ENCODE measurements at places on chromosomes 6 and 20.

GRCh38 chr20:38537176-38537575 lies 43.8 kb upstream of the ADIG start:
- DNase-seq, result no peak

DNA sequence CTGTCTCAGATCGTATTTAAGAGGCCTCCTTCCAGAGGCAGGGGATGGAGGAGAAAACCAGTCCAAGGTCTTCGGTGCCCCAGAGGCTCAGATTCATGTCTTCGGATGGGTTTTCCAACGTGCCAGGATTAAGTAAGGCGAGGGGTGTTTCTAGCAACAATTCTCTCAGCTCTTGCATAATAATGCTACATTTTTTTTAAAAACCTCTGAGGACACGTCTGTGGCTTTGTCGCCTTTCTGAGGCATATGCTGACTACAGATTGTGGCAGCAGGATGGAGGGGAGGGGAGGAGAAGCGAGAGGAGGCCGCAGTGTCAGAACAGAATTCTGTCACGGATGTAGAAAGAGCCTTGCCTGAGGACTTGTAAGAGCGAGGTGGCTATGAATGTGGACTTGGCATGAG lies 17.7 kb upstream of the CCDC167 start:
- DNase-seq, result peak; percentile 55

DNA sequence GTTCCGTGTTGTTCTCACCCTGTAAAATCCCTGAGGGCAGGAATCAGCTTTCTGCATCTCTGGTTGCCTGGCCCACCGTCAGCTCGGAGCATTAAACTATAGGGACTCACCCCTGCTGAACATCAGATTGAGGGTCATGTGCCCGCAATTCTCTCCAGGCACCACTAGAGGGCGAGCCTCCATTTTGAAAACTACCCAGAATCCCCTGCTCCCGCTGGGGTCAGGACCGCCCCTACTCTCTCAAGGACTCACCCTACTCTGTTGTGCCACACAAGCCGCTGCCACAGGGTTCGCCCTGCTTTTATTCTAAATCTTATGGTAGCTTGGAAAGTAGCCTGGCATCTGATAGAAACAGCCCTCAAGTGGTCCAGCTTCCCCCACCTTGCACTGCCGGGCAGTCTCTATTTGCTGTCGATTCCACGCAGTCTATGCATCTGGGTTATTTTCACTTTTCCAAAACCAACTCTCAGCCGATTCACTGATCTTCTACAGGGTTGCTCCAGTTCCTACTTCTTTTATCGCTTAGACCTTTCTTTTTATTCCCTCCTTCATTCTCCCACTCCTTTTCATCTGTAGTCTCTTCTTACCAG lies 244.1 kb upstream of the QKI start:
- no peak for DNase-seq

GRCh38 chr6:11496152-11497060 lies 41.1 kb upstream of the TMEM170B start:
- DNase-seq, result peak; percentile 34

DNA sequence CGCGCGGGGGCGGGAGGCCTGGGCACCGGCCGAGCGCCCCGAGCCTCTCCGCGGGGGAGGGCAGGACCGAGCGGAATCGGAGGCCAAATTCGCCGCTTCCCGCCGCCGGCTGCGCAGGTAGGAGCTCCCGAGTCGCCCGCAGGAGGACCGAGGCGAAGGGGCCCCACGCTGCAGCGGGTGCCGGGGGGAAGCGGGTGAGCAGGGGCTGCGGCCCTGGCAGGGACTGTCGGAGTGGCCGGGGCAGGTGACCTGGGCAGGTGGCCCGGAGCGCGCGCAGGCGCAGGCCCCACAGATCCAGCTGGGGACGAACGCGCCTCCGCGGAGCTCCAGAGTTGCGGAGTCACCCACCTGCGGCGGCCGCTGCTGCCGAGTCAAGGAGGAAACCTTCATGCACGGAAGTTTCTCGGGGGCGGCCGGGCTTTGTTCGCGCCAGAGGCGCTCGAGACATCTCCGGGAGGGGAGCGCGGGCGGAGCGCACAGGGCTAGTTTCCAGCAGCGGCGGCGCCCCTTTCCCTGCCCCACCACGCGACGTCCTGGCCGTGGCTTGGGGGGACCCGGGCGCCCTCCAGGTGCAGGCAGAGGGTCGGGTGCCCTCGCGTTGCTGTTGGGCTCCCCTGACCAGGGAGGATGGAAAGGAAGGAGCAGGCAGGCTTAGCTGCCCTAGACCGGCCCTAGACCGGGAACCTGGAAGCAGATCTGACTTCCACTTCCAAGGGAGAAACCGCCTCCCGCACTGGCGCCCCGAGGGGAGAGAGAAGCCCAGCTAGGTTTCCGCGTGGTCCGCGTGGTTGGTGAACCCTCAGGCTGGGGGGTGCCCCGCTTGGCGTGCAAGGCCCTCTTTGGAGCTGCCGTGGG lies 590 bp downstream of the SLCO4A1 start:
- DNase-seq, result no peak

- DNase-seq, result no peak
Observed at GRCh38 chr20:50541606-50542041, 31.4 kb downstream of the PTPN1 start.

DNA sequence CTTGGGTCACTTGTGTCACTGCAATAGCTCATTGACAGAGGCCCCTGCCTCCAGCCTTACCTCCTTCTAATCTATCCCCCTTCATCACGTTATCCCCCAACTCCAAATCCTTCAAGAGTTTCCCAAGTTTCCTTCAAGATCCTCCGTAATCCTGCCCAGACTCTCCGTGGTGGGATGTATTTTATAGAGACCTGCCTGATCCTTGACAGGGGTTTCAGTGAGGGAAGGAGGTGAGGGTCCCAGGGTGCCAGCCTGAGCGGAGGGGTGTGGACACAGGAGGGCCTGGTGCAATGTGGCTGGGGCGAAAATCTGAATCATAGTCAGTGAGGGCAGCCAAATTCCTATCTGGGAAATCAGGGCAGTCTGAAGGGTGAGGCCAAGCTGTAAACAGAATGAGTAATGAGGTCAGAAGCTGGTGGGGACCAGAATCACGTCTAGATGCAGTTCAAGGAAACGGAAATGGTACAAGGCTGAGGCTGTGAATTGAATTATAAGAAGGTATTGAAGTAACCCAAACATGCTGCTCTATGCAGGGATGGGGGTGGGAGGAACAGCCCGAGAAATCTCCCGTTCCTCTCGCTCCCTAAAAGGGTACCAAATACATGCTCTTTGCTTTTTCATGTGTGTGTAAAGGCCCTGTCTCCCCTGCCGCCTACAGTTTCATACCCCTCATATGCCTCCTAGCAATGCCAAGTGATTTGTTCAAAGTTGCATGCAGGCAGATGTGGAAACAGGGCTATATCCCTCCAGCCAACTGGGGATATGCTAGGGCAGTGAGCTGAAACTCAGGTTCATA lies 35.4 kb upstream of the PIM1 start:
- DNase-seq, result no peak

GRCh38 chr20:38434301-38434741 lies 807 bp downstream of the SNHG17 start:
- DNase-seq, result no peak

DNA sequence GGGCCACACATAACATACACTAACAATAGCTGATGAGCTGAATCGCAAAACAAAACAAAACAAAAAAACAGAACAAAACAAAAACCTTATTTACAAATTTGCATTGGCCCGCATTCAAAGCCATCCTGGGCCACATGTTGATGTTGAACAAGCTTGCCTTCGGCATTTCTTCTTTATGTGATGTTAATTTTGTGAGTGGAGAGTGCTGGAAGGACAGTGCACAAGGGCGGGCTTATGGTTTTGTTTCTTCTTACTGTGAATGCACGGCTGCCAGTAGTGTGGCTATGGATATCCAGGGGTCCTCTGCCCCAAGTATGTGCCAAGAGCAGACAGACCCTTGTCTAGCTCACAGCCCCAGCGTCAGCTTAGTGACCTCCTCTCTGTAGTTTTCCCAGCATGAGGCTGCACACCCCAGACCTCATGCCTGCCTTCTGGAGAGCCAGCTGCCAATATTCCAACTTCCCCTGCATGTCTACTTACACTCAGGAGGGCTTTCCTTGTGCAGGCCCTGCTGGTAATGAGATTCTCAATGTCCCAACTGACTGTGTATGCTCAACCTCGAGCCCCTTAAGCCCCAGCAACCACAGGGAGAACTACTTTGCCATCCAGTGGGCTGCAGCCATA lies 24.9 kb downstream of the ZNF292 start:
- DNase-seq, result no peak

- no peak for DNase-seq
Observed at GRCh38 chr6:17905611-17906592, 81.5 kb downstream of the KIF13A start.

DNA sequence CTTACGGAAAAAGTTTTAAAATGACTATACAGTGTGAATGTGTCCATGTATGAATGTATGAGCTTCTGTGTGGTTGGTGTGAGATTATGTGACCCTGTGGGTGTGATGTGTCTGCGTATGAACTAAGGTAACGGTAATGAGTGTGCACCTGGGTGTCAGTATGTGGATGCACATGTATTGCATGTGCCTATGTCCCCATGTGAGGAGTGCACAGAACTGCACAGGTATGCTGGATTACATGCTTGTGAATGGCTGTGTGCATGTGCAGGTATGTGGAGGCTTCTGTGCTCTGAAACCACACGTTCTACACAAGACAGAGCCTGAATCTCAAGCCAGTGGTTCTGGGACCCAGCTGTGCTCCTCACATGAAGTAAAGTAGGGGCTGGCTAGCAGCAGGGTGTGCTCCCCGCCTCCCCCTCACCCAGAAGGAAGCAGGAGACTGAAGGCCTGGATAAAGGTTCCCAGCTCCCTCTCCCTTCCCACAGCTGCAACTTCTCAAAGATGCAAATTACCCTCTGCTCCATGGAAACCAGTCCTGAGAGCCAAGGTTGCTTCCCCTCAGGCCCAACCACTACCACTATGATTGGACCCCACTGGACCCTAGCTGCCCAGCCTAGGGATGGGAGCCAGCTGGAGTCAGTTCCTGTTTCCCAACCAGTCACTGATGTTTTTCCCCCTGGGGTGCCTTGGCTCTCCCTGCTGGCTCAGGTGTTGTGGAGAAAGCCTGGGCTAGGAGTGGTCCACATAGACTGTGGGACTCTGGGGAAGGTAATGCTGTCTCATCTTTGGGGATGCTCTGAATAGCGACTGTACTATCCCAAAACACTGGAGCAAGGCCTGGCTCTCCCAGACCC lies 24.8 kb upstream of the SPDEF start:
- no peak for DNase-seq

- DNase-seq, result no peak
Observed at GRCh38 chr6:31354864-31355582, 2.0 kb downstream of the HLA-B start.

GRCh38 chr6:53302678-53303360 lies 45.9 kb downstream of the ELOVL5 start:
- DNase-seq, result no peak

DNA sequence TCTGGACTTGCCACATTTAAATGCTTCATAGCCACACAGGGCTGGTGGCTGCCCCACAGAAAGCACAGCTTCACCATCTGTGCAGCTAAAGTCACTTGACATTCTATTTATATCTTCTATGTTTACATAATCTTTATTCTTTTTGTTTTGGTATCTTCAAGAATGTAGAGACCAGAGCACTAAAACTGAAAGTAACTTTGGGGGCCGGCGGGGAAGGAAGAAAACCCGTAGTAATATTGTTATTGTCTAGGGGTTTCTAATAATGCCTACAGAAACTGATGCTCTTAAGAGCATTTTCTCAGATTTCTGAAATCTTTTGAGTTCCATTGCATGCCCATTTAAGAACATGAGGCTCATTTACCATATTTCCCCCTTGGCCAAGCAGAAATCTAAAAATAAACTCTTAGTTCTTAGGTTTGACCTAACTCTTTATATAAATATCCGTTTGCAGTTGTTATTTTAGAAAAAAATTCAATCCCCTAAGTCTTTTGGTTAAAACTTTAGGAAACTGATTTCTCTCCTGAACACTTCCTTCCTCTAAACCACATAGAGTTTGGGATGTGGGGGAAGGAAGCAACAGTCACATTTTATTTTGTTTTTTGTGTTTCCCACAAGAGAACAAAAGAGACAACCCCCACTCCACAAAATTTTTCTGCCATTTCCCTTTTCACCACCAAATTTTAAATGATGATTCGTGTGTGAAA lies 207.6 kb downstream of the OGFRL1 start:
- no peak for DNase-seq

DNA sequence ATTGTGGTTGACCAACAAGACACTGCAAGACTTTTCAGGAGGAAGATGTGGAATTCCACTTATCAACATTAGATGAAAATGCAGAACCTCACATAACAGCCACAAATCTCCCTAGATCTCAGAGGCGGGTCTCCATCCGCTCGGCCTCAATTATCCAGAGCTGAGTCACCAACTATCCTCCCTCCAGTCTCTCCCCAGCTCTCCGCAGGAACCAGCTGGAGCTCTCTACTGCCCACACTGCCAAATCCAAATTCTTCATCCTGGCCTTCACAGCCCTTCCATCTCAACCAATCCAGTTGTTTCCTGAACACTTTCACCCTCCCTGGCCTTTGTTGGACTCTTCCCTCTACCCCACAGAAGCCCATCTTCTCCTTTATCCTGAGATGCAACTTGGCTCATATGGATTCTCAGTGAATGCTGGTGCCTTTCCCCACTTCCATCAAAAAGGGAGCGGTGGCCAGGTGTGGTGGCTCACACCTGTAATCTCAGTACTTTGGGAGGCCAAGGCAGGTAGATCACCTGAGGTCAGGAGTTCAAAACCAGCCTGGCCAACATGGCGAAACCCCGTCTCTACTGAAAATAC lies 3.5 kb upstream of the TGIF2 start:
- DNase-seq, result no peak

DNA sequence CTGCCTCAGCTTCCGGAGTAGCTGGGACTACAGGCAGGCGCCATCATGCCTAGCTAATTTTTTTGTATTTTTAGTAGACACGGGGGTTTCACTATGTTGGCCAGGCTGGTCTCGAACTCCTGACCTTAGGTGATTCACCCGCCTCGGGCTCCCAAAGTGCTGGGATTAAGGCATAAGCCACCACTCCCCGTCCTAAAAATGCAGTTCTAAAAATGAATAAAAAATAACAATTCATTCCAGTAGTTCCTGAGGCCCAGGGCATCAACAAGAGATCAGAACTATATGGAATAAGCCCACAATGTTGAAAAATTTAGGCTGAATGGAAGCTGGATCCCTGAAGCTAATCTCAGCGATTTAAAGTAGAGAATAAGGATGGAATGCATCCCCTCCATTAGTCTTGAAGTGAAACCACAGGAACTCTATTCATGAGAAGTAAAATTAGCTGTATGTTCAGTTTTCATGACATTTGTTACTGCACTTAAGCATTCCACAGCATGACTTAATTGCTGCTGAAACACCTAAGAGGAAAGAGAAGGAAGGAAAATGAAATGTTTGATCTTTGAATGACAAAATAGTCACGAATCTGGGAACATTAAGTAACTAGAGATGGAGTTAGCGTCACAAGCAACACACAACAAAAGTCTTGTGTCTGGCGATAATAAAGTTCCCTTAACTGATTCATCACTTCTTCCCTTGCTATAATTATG lies 80.4 kb upstream of the RIPOR2 start:
- DNase-seq, result no peak

DNA sequence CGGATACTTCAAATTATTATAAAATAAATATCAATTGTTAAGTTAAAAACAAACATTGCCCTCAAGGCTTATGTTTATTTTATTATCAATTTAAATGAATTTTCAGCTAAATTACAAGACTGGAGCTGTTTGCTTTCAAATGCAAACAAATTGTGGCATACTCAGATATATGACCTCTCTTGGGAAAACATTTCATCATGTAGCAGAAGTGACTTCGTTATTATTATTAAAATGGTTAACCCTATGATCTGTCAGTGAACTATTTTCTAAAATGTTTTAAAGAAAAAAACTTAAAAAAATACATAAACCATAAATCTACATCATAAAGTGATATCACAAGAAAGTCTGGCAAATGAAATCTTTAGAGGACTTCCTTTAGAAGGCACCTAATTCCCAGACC lies 72.5 kb downstream of the MAN1A1 start:
- DNase-seq, result no peak

All from stimulated activated CD8-positive, alpha-beta memory T cell treated with anti-CD3 and anti-CD28 coated beads, Interleukin-7, amount 100 ng/mL, for 1 hour (primary cell).